ENCODE measurements at places on chromosomes 6 and 20. TPM values are rescaled to one million over a fixed set of nuclear protein-coding genes. Genes with fewer than 3 reads are reported as not detected.

Gene IFNGR1
- 28.1 TPM for total RNA-seq

Gene DYNLT2
- 4.3 TPM for total RNA-seq

Gene PRR3
- 30.1 TPM for total RNA-seq

Gene VEGFA
- total RNA-seq = 27.0 TPM

Gene ENPP1
- total RNA-seq = 34.0 TPM

Gene DSP
- total RNA-seq = not detected

Gene NUP43
- total RNA-seq = 72.3 TPM

GRCh38 chr6:87701344-87701675 is 723 bp downstream of the AKIRIN2 start:
- H3K4me1 ChIP-seq = peaks cover 10% of the 10 kb centered on the region
- H3K27ac ChIP-seq = peak overlapping the region; percentile 92
- peak; percentile 39 for DNase-seq
- peak overlapping the region; percentile 85 for H3K4me3 ChIP-seq

GRCh38 chr6:33073431-33073871 is at the start of gene HLA-DPA1:
Gene HLA-DPA1, minus strand, starts transcription at chr6:33073649.
- no peaks in the 10 kb centered on the region for H3K4me1 ChIP-seq
- H3K27me3 ChIP-seq = no peaks in the 10 kb centered on the region
- no peak within 1 kb of the TSS for H3K4me3 ChIP-seq
- DNase-seq = no peak
- H3K36me3 ChIP-seq = no peaks in the 10 kb centered on the region
- no peak within 1 kb of the TSS for H3K27ac ChIP-seq

- no peaks in the 10 kb centered on the region for H3K4me1 ChIP-seq
- no peak overlapping the region for H3K27ac ChIP-seq
- DNase-seq = no peak
Measured at GRCh38 chr20:64238851-64239387, 16.6 kb upstream of the PCMTD2 start.

- H3K4me1 ChIP-seq = no peaks in the 10 kb centered on the region
- DNase-seq = peak; percentile 6
- H3K36me3 ChIP-seq = no peaks in the 10 kb centered on the region
- H3K27ac ChIP-seq = no peak overlapping the region
- no peak overlapping the region for H3K4me3 ChIP-seq
- H3K27me3 ChIP-seq = no peaks in the 10 kb centered on the region
Measured at GRCh38 chr6:66896415-66896814, 1189.4 kb upstream of the EYS start.

DNA sequence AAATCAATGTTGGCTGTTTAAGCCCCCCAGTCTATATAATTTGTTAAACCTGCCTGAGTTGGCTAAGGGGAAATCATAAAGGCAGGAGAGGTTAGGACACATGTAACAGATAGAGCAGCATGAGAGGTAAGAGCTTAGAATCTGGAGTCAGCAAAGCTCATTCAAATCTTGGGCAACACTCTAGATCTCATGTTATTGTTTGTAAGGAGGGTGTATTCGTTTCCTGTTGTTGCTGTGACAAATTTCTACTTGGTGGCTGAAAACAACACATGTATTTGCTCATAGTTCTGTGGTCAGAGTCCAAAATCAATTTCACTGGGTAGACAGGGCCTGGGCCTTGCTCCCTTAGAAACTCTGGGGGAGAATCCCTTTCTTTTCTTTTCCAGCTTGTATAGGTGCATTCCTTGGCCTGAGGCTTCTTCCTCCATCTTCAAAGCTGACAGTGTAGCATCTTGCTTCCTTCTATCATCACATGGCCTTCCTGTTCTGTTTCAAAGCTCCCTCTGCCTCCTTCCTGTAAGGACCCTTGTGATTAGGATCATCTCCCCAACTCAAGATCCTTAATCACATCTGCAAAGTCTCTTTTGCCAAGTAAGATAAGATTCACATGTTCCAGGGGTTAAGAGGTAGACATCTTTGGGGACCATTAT is 4.4 kb downstream of the LY86 start:
- H3K4me1 ChIP-seq = no peaks in the 10 kb centered on the region
- no peaks in the 10 kb centered on the region for H3K36me3 ChIP-seq

DNA sequence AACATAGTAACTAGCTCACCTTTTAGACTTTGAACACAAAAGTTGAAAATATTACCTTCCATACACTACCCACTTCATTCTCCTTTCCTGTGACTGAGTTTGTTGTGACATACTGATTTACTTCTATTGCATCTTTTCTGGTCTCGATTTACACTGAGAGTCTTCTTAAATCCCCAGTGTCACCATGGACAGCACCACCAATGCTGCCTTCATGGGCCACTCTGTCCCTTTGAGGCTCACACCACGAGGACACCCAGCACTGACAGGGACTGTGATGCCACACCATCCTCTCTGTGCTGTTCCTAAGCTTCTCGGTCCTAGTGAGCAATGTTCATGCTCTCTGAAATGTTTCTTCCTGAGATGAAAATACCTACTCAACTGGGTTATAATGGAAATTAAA is 337.1 kb upstream of the IRAK1BP1 start:
- no peaks in the 10 kb centered on the region for H3K27me3 ChIP-seq
- no peaks in the 10 kb centered on the region for H3K36me3 ChIP-seq
- no peak for DNase-seq
- no peak overlapping the region for H3K27ac ChIP-seq

DNA sequence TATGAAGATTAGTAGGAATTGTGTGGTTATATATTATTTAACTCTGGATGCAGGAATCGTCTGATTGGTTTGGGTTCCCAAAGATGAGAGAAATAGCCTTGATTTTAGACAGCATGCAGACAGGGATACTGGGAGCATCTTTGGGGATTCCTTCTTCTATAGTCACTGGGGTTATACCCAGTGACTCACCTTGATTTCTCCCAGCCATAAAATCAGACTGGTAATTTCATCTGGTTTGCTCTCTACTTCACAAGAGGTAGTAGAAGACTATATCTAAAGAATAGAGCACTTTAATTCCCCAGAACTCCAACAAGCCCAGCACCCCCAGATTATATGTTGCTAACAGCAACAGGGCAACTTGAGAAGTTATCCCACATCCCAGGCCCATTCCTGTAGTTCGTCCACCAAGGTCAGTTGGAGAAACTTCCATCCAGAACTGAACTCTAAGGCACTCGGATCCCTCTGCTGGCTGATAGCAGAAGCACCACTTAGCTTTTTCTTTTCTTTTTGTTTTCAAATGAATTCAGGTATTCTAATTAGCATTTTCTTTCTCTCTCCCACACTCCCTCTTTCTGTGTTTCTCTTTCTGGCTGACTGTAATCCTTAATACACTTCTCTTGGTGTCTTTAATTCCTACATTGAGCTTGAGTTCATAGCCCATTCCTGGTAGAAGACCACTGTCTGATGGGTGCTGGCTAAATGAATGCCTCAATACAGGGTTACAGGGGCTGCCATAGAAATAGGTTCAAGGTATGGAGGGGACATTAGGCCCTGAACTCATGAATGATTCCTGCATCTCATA is 20.4 kb upstream of the EFHC1 start:
- H3K27me3 ChIP-seq = no peaks in the 10 kb centered on the region
- H3K36me3 ChIP-seq = no peaks in the 10 kb centered on the region
- no peaks in the 10 kb centered on the region for H3K4me1 ChIP-seq
- peak; percentile 70 for DNase-seq
- H3K27ac ChIP-seq = no peak overlapping the region
- H3K4me3 ChIP-seq = no peak overlapping the region

DNA sequence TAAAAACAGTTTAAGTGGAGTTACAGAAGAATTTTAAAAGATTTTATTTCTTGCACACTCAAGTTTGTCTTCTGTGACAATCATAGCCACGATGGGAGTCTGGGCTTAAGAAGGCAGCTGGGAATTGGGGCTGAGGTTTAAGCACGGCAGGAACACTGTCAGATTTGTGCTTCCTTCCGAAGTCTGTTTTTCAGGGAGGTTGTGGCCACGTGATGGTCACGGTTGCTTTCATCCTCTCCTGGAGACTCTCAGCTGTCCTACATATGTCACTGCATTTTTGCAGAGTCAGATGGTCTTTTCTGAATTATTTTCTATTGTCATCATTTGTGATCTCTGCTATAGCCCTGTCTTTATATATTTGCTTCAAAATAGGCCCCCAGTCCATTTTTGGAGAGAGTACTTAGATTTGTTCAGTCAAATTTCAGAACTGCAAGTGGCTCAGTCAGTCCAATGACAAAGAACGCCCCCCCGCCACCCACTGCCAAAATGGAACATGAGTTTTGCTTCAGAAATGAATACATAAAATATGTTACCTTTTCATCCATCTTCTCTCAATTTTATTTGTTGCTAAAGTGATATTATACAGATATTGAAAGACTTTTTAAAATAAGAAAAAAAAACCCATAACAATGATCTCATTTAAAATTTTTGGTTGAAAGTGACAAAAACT is 111.8 kb upstream of the ZFP64 start:
- H3K36me3 ChIP-seq = no peaks in the 10 kb centered on the region
- H3K4me3 ChIP-seq = no peak overlapping the region
- H3K4me1 ChIP-seq = peaks cover 10% of the 10 kb centered on the region
- no peaks in the 10 kb centered on the region for H3K27me3 ChIP-seq

DNA sequence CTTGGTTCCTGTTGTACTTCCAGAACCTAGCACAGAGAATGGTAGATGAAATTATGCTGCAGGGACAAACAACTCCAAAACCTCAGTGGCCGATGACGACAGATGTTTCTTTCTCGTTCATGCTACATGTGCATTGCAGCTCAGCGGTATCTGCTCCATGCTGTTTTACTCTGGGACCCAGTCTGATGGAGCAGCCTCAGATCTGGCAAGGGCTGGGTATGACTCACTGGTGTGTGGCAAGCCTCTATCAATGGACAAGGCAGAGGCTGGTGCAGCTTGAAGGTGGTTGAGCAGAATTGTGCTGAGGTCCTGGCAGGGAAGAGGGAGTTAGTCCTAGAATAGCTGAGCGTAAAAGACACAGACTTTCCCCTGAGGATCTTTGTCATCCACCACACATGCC is 10.3 kb upstream of the BLCAP start:
- H3K27me3 ChIP-seq = no peaks in the 10 kb centered on the region
- peaks cover 17% of the 10 kb centered on the region for H3K4me1 ChIP-seq
- H3K36me3 ChIP-seq = no peaks in the 10 kb centered on the region
- H3K27ac ChIP-seq = no peak overlapping the region

- H3K4me1 ChIP-seq = no peaks in the 10 kb centered on the region
- no peak overlapping the region for H3K27ac ChIP-seq
- H3K4me3 ChIP-seq = no peak overlapping the region
- no peaks in the 10 kb centered on the region for H3K27me3 ChIP-seq
- no peaks in the 10 kb centered on the region for H3K36me3 ChIP-seq
Measured at GRCh38 chr6:30875244-30876038, 8.9 kb upstream of the DDR1 start.

GRCh38 chr20:10356628-10357027 is 77.4 kb downstream of the MKKS start:
- H3K36me3 ChIP-seq = no peaks in the 10 kb centered on the region
- no peak for DNase-seq
- no peak overlapping the region for H3K4me3 ChIP-seq
- H3K27ac ChIP-seq = no peak overlapping the region

GRCh38 chr20:2932498-2932897 is 59.2 kb downstream of the PTPRA start:
- no peak overlapping the region for H3K27ac ChIP-seq
- H3K27me3 ChIP-seq = no peaks in the 10 kb centered on the region

DNA sequence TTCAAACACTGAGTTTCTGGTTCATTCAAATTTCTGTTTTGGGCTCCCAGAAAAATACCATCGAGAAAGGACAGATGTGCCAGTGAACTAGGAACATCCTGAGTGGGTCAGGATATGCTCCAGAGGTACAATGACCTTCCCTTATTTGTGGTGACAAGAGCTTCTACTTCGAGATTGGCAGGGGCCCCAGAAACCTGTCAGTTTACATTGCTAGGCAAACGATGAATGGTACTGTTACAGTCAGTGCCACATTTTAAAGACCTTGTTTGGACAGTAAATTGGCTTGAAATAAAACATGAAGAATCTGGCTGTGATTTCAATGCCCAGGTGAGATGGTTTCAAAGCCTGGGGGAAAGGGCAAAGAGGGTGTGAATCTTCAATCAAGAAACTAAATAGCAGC is 454.5 kb upstream of the ID4 start:
- H3K36me3 ChIP-seq = no peaks in the 10 kb centered on the region
- DNase-seq = no peak
- no peak overlapping the region for H3K27ac ChIP-seq

DNA sequence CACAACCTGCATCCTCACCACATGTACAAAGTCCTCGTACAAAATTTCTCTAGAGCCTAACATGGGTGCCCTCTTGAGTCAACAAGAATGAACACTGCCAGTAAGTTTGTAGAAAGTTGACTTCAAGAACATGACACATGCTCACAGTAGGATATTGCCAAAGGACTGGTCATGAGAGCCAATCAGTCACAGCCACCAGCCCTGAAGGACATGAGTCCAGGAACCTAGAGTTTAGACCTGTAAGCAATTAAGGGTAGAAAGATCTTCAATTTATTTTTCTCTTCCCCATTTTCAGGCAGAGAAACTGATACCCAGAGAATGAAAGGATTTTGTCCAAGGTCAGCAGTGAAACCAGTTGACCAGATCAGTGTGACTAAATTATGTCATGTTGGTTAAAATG is 96.1 kb downstream of the MAFB start:
- H3K36me3 ChIP-seq = no peaks in the 10 kb centered on the region
- H3K4me3 ChIP-seq = no peak overlapping the region
- no peak overlapping the region for H3K27ac ChIP-seq
- no peaks in the 10 kb centered on the region for H3K27me3 ChIP-seq

- DNase-seq = no peak
- no peaks in the 10 kb centered on the region for H3K27me3 ChIP-seq
- no peaks in the 10 kb centered on the region for H3K4me1 ChIP-seq
- no peak overlapping the region for H3K4me3 ChIP-seq
- H3K27ac ChIP-seq = no peak overlapping the region
- no peaks in the 10 kb centered on the region for H3K36me3 ChIP-seq
Measured at GRCh38 chr6:105810105-105810921, 275.8 kb upstream of the PRDM1 start.

- no peaks in the 10 kb centered on the region for H3K36me3 ChIP-seq
- H3K27me3 ChIP-seq = no peaks in the 10 kb centered on the region
- no peak overlapping the region for H3K4me3 ChIP-seq
Measured at GRCh38 chr20:64065062-64065973, 2.3 kb downstream of the TCEA2 start.

DNA sequence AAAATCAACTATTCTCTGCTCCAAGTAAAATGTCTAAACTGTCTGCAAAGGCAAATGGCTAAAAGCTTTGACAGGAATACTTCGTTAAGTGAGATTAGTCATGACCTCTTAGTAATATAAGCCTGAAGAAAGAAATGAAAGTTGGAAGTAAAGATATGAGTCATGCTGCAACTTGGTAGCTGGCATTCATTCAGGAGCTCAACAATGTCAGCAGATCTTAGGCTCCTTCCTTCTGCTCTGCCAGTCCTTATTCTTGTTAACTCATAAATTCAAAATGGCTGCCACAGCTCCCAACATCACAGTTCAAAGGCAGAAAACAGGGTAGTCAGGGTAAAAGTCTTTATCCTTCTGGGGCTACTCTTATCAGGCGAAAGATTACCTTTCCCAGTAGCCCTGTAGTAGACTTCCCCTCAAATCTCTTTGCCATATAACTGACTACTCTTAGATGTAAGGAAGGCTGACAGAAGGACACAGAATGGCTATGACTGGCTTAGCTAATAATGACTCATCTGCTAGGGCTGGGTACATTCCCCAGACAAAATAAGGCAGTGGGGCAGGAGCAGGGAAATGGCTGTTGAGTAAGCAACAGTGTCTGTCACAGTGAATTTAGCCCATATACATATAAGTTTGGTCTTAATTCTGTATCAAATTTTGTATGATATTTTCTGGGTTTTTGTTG is 24.4 kb upstream of the C6orf62 start:
- H3K27ac ChIP-seq = peak overlapping the region; percentile 65
- no peaks in the 10 kb centered on the region for H3K36me3 ChIP-seq
- no peaks in the 10 kb centered on the region for H3K4me1 ChIP-seq
- no peak overlapping the region for H3K4me3 ChIP-seq

- H3K27ac ChIP-seq = no peak overlapping the region
- H3K4me3 ChIP-seq = no peak overlapping the region
- DNase-seq = no peak
- H3K4me1 ChIP-seq = no peaks in the 10 kb centered on the region
- no peaks in the 10 kb centered on the region for H3K36me3 ChIP-seq
Measured at GRCh38 chr6:148055419-148055818, 287.2 kb upstream of the SASH1 start.
